ENCODE measurements at places on chromosomes 16 and 17.

DNA sequence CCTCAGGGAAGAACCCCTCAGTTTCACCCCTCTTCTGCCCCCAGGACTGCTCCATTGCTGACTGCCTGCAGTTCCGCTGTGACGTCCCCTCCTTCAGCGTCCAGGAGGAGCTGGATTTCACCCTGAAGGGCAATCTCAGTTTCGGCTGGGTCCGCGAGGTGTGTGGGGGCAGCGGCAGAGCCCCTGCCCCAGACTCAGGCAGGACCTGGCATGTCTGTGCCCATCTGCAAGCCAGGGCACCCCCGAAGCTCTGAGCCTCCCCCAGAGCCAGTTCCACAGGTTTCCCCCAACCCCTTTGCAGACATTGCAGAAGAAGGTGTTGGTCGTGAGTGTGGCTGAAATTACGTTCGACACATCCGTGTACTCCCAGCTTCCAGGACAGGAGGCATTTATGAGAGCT, 4.4 kb downstream of the COX6A2 start:
- no peak overlapping the region for H3K27ac ChIP-seq
- no peak overlapping the region for H3K4me3 ChIP-seq
- no peak for DNase-seq

DNA sequence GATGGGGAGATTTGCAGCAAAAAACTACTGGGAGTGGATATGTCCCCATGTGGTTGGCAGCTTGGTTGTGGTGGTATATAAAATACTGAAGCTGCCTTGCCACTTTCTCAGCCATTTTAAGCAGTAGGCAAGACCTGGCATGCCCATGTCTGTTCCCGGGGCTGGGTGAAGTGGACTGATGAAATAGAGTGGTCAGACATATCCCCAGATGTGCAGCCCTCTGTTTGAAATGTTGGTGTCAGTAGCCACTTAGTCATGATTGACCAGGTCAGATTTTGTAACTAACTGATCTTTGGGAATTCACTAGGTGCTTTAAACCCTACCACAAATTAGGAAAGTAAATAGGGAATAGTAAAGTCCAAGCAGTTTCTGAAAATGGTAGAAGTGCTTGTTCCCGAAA, 151.6 kb downstream of the PHKB start:
- DNase-seq = no peak
- H3K27ac ChIP-seq = no peak overlapping the region
- no peaks in the 10 kb centered on the region for H3K4me1 ChIP-seq
- no peaks in the 10 kb centered on the region for H3K27me3 ChIP-seq
- no peak overlapping the region for H3K4me3 ChIP-seq

DNA sequence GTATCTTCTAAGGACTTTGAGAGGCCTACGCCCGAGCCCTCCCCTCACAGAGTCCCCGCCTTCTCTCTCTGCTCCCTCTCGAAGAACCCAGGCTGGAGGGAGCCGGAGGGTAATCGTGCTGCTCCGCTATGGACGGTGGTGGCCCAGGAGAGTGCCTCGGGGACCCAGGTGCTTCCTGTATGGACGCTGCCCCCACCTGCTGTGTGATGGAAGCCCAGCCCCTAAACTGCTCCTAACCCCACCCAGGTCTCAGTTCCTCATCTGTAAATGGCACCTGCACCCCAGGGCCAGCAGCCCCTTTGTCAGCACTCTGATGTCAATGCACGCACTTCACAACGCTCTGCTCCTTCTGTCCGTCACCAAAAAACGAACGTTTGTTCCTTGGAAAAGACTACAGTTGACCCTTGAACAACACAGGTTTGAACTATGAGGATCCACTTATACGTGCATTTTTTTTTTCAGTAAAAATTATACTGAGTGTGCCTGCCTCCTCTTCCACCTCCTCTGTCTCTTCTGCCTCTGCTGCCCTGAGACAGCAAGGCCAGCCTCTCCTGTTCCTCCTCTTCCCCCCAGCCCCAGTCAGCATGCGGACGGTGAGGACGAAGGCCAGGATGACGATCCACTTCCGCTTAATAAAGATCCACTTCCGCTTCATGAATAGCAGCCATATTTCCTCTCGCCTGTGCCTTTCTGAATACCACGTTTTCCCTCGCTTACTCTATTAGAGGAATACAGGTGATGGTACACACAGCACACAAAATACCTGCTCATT, 118.3 kb downstream of the BANP start:
- H3K4me3 ChIP-seq = no peak overlapping the region
- no peak for DNase-seq
- peaks cover 7% of the 10 kb centered on the region for H3K36me3 ChIP-seq
- H3K27me3 ChIP-seq = no peaks in the 10 kb centered on the region
- no peak overlapping the region for H3K27ac ChIP-seq
- no peaks in the 10 kb centered on the region for H3K4me1 ChIP-seq

GRCh38 chr17:32342603-32343325, 791 bp upstream of the C17orf75 start:
- peak overlapping the region; percentile 82 for H3K4me3 ChIP-seq
- no peaks in the 10 kb centered on the region for H3K4me1 ChIP-seq
- no peak overlapping the region for H3K27ac ChIP-seq
- no peak for DNase-seq

GRCh38 chr16:57601801-57602478, 26.5 kb upstream of the ADGRG1 start:
- H3K27ac ChIP-seq = peak overlapping the region; percentile 87
- no peak for DNase-seq
- no peaks in the 10 kb centered on the region for H3K36me3 ChIP-seq
- peaks cover 14% of the 10 kb centered on the region for H3K4me1 ChIP-seq
- no peaks in the 10 kb centered on the region for H3K27me3 ChIP-seq
- H3K4me3 ChIP-seq = no peak overlapping the region

DNA sequence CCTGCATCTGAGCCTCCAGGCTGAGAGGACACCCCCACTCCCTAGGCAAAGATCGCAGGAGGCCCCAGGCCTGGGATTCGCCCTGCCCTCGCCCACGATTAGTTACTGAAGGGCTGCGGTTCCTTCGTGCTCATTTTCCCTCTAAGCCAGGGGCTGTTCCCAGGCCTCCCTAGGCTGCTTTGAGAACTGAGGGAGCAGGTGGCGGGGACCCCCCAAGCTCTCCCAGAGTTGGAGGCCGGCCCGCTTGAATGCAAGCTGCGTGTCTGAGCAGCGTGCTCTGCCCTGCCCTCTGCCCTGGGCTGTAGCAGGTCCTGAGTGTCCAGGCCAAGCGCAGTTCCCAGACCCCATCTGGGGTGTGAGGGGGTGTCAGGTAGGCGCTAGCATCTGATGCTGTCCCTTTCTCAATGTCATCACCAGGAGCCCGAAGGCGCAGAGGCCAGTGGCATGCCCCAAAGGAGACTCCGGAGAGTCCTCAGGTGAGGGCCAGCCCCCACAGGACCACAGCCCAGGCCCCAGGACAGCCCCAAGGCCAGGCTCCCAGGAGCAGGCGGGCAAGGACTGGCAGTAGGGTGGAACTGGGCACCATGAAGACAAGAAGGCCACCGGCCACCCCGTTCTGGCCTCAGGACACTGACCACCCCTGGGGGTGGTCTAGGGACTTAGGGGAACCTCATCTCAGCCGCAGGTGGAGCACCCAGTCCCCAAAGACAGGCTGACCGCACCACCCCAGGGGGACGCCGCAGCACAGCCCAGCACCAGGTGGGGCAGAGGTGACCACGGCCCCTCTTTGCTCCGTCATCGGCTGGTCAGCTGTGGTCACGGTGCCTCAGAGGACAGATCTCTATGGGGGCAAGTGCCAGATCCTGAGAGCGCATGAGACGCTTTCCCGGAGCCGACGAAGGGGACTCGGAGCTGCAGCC, 14.6 kb downstream of the ENDOV start:
- no peak overlapping the region for H3K27ac ChIP-seq
- H3K27me3 ChIP-seq = no peaks in the 10 kb centered on the region
- no peaks in the 10 kb centered on the region for H3K4me1 ChIP-seq
- no peak overlapping the region for H3K4me3 ChIP-seq
- no peak for DNase-seq

- no peak overlapping the region for H3K4me3 ChIP-seq
- peaks cover 2% of the 10 kb centered on the region for H3K4me1 ChIP-seq
- no peak for DNase-seq
Observed at GRCh38 chr17:50945779-50946222, 79.6 kb upstream of the TOB1 start.

DNA sequence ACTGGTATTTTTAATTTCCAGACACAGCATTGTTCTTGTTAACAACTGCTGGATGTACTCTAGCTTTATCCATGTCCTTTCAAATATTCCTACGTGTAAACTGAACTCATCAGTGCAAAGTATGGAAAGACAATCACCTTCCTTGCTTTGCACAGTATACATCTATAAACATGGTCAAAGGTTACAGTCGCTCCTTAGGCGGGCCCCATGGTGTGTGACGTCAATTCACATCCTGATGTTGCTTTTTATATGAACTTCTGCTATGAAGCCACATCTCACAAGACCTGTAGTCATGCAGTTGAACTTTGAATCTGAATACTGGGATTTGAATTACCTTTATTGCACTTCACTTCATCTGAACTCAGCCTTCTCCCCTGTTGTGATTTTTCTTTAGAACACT, 447.6 kb upstream of the PSMD7 start:
- no peaks in the 10 kb centered on the region for H3K36me3 ChIP-seq
- no peaks in the 10 kb centered on the region for H3K27me3 ChIP-seq
- no peak overlapping the region for H3K27ac ChIP-seq

GRCh38 chr17:82056729-82057621, 5.3 kb downstream of the GPS1 start:
- no peak overlapping the region for H3K4me3 ChIP-seq
- no peaks in the 10 kb centered on the region for H3K36me3 ChIP-seq
- H3K27me3 ChIP-seq = no peaks in the 10 kb centered on the region
- DNase-seq = no peak
- peaks cover 12% of the 10 kb centered on the region for H3K4me1 ChIP-seq
- H3K27ac ChIP-seq = peak overlapping the region; percentile 9

DNA sequence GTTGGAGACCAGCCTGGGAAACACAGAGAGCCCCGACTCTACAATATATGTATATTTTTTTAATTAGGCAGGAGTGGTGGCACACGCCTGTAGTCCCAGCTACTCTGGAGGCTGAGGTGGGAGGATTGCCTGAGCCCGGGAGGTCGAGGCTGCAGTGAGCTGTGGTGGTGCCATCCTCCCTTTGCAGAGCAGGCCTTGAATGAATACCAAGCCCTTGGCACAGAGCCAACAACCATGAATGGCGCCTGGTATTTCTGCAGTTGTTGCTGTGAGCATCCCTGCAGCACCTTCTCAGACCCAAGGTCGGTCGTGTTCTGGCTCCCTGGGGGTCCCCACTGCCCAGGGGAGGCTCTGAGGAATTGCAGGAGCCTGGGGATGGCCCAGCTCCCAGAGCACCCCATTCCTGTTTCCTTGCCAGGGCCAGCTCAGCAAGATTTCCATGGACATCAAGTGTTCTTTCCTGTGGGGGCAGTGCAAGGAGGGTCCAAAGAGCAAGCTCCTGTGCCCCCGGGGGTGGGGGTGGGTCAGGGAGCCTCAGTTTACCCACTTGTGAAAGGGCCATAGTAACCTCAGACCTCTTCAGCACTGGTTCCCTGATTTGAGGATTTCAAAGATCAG, 25.6 kb upstream of the RMI2 start:
- no peaks in the 10 kb centered on the region for H3K36me3 ChIP-seq
- H3K4me1 ChIP-seq = no peaks in the 10 kb centered on the region
- H3K27me3 ChIP-seq = no peaks in the 10 kb centered on the region
- no peak overlapping the region for H3K27ac ChIP-seq

GRCh38 chr16:57611181-57611580, 17.2 kb upstream of the ADGRG1 start:
- no peaks in the 10 kb centered on the region for H3K36me3 ChIP-seq
- DNase-seq = no peak
- H3K27ac ChIP-seq = no peak overlapping the region
- no peaks in the 10 kb centered on the region for H3K4me1 ChIP-seq

DNA sequence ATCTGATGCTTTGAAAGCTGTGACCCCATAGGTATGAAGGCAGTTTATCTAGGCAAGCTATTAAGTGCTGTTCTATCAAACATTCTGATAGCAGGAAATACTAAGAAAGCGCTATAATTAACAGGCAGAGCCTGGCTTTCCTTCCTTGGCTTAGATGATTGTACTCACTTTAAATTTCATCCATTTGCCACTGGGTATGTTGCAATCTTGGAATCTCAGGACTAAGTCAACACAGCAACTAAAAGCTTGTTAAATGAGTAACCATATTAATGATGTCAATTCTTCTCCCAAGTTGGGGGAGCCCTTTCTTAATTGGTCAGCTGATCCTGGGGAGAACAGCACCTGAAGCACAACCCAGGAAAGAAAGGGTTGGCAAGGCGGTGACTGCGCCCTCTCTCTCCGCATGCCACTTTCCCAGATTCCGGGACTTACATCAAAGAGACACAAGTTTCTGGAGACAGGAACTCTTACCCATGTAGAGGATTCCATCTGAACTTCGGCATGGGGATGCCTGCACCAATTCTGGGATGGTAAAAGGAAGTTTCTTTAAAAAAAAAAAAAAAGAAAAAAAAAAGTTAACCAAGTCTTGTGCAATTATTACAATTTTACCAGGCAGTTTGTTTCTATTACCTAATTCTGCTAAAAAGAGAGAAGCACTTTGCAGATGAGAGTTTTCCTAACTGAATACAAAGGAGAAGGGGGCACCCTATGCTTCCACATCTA, 54.4 kb upstream of the ICAM2 start:
- no peak for DNase-seq
- H3K27ac ChIP-seq = peak overlapping the region; percentile 76
- peaks cover 16% of the 10 kb centered on the region for H3K4me1 ChIP-seq
- no peaks in the 10 kb centered on the region for H3K27me3 ChIP-seq

GRCh38 chr17:5699814-5700213, 115.5 kb upstream of the NLRP1 start:
- no peaks in the 10 kb centered on the region for H3K36me3 ChIP-seq
- H3K27me3 ChIP-seq = no peaks in the 10 kb centered on the region
- H3K4me3 ChIP-seq = no peak overlapping the region
- DNase-seq = no peak
- H3K4me1 ChIP-seq = no peaks in the 10 kb centered on the region
- no peak overlapping the region for H3K27ac ChIP-seq

DNA sequence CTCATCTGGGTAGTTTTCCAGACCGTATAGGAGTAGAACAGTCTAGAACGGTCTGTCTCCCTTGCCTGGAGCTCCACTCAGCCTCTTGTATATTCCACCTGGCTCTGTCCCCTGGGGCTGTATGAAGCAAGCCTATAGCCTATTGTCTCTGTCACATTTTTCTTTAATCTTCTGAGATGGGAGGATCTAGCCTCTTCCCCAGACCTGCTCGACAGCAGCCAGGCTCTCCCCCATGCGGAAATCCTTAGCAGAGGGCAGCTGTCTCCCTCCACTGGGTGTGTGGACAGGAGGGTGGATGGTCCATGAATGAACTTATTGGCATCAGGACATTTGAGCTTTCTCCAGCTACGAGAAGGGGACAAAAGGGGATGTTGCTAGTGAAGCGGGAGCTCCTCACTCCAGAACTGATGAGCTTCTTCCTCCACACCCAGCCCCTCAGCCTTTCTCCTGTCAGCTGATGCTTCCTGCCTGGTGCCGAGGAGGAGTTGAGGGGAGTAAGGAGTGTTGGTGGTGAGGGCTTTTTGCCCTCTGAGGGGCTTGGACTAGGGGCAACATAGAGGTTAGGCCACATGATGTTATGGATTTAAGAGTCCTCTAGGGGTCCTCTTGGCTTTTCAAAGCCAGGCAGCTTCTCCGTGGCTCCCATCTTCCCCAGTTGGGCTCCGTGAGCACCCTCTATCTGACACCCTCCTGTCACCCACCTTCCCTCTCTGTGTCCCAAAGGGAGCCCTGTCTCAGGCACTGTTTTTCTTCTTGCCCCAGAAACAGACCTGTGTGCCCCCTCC, 28.0 kb downstream of the ARHGAP23 start:
- no peak overlapping the region for H3K27ac ChIP-seq
- no peak for DNase-seq
- H3K4me3 ChIP-seq = no peak overlapping the region
- H3K36me3 ChIP-seq = no peaks in the 10 kb centered on the region

- no peak overlapping the region for H3K4me3 ChIP-seq
- no peaks in the 10 kb centered on the region for H3K36me3 ChIP-seq
- H3K27me3 ChIP-seq = no peaks in the 10 kb centered on the region
- no peak overlapping the region for H3K27ac ChIP-seq
- DNase-seq = no peak
- H3K4me1 ChIP-seq = no peaks in the 10 kb centered on the region
Observed at GRCh38 chr17:6927290-6928126, 68.3 kb upstream of the ALOX12 start.
